ENCODE measurements at places on chromosomes 5 and 9.

GRCh38 chr9:99973455-99973854 is 67.0 kb downstream of the STX17 start:
- DNase-seq, result no peak

GRCh38 chr5:58456486-58456885 is 3.4 kb downstream of the PLK2 start:
- DNase-seq, result no peak

GRCh38 chr5:71744009-71744790 is 25.1 kb downstream of the CARTPT start:
- no peak for DNase-seq

- DNase-seq, result no peak
These were observed 2.8 kb upstream of the GADD45G start for GRCh38 chr9:89601856-89602562.

- no peak for DNase-seq
These were observed 8.9 kb downstream of the CXCL14 start for GRCh38 chr5:135569755-135570452.

DNA sequence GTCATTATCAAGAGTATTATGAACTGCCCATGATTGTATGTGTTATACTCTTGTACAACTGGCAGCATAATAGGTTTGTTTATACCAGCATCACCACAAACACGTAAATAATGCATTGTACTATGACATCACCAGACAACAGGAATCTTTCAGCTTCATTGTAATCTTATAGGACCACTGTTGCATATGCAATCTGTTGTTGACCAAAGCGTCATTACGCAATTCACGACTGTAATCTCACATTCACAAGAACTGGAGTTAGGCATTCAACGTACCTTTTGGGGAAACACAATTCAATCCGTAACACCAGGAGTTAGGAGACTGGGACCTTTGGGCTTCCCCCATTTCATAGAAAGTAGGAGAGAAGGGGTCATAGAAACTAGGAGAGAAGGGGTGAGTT is 20.4 kb upstream of the ARSI start:
- no peak for DNase-seq

- DNase-seq, result no peak
These were observed 499.2 kb upstream of the COX7C start for GRCh38 chr5:86118542-86118941.

DNA sequence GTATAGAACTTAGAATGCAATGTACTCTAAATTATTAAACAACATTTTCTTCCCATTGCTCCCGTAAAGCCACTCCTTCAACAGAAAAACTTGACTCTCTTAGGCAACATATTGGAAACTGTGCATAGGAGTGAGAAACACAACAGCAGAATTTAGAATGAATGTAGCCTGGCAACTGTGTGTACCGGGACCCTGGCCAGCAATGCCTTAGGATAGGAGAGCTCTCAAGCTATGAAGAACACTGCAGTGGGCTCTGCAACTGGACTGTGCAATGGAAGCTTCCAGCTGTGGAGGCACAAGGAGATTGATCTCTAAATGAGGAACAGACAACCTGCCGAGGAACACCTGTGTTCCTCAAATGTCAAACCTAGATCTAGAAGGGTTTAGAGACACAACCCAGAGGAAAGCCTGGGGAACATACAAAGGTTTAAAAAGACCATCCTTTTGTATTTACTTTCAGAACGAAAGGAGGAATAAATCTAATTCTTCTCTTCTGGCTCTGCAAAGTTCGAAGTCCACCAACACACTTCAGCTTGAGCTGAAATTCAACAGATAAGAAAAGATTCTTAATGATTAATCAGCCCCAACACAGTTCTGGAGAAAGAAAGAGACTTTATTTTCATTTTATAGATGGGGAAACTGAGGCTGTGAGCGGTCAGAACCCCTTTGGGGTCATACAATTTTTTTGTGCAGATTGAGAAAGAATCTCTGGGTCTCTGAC is 51.5 kb upstream of the ARL15 start:
- no peak for DNase-seq

GRCh38 chr9:16315720-16316119 is 554.8 kb downstream of the BNC2 start:
- no peak for DNase-seq

GRCh38 chr9:16680541-16680940 is 189.9 kb downstream of the BNC2 start:
- DNase-seq, result no peak

DNA sequence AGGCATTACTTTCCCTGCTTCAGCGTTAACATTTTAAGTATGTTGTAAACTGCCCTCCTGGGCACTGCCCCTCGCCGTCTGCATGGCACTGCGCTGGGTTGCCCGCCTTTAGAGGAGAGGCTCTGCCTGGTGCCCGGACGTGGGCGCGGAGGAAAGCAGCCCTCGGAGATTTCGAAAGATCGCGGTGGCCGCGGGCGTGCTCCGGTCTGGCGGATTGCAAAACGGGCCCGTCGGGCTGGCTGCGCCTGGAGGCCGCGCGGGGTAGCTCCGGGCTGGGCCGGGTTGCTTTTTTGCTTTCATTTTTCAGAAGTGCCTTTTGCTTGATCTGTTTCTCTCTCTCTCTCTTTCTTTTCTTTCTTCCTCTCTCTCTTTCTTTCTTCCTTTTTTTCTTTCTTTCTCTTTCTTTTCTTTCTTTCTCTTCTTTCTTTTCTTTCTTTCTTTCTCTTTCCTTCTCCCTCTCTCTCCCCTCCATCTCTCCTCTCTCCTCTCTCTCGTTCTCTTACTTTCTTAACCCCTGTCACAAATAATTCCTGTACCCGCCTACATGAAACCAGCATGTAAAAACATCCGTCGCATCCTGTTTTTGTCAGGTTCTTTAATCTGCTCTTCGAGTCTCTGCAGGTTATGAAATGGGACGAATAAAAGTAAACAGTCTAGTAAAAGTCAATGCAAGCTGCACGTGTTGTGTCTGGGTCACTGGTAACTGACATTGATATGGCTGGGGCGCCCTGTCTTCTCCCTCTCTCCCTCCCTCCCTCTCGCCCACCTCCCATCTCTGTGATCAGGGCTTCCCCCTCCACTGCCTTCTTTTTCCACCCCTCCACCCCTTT is 1.7 kb downstream of the FST start:
- DNase-seq, result peak; percentile 16

- DNase-seq, result no peak
These were observed 54.4 kb downstream of the CCDC192 start for GRCh38 chr5:127757576-127757975.

DNA sequence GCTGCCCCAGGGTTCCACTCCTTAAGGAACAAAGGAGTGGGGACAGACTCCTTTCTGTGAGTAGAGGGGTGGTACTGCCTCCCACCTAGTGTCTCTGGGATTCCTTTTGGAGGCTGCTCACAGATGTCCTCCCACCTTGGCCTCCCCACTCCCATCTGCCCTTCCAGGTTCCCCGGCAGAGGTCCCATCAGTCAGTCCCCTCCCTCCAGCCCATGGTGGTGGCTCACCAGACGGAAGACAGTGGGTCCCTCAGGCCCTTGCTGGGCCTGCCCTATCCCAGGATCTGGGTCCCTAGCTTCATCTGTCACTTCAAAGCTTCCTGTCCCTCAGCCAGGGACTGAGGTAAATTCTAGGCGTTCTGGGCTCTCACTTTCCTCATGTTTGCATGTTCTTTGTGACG is 35.6 kb upstream of the NEK6 start:
- no peak for DNase-seq

GRCh38 chr5:147963948-147964693 is 57.8 kb upstream of the C5orf46 start:
- no peak for DNase-seq

DNA sequence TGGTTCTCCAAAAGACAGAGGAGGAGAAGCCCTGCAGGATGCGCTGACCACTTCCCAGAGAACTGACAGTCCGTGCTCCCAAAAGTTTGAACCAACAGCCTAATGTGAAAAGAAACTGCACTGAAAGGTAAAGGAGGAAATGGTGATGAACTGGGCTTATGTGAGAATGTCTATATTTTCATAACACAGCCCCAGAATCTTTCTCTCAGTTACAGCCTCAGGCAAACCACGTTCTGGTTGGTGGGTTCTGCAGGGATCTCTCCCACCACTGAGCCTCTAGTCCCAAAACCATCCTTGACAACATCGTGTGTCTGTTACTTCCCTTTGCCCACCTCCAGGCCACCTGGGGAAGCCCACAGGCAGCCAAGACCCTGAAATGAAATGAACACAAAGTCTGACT is 23.9 kb downstream of the SPARC start:
- DNase-seq, result no peak

DNA sequence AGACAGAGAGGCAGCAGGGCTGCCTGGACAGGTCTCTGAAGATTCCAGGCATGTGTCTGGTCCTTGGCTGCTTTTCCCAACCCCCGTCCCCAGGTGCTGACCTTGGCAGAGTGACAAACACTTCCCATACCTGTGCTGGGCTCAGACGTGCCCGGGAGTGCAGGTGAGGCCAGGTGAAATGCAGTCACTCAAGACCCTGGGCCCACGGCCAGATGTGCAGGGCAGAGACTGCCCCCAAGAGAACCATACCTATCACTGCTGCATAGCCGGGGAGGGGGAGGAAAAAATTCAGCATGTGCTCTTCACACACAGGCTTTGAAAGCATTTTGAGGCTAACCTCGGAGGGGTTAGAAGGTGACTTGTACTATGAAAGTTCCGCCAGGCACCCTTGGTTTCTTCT is 22.6 kb downstream of the CCNJL start:
- no peak for DNase-seq
